ENCODE measurements at places on chromosomes 11 and 22.

DNA sequence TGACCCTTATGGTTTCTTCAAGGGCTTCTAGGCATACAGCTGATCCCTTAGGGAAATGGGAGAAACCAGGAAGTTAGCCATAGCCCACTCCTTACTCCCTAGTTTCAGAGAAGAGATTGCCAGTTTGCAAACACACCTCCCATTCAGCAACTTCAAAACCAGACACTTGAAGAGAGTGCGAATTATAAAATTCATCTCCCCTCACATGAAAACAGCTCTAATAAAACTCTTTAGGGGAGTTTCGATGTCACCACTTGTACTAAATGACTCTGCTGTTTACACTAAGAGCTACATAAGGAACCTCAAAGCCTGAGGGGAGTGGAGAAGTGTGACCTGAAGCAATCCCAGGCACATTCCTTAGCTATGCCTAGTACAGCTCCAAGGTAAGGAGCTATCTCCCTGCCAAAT lies 8.3 kb downstream of the LGR4 start:
- peak; percentile 70 for DNase-seq

DNA sequence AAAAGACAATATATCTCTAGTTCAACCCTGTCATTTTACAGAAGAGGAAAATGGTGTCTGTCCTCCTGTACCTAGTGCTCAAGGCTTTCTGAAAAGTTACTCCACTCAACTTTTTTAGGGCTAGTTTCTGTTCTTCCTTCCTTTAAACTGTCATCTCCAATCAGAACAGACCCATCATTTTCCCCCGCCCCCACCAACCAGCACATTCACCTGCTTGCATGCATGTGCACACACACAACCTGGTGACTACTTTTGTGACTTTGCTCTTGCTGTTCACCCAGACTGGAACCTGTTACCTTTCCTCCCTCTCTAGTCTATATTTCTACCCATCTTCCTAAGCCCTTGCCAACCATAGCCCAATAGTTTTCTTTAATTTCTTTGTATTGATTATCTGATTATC lies 5.6 kb downstream of the FBXO7 start:
- DNase-seq: no peak

GRCh38 chr11:32003335-32003734 lies 87.5 kb upstream of the RCN1 start:
- DNase-seq: no peak

DNA sequence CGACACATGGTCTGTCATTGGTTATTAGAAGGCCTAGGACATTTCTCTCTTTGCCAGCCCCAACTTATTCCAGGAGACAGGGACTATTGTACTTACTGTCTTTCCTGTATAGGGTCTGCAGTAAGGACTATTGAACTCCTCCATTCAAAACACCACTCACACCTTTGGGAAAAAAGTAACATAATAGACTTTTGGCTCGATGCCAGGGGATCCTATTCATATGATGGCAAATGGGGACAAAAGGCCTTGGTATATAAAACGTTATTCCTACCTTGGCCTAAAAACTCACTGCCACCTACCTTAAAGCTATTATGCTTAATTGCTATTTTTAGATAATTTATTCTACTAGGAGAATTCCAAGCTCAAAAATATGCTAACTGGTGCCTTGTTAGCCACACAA lies 6.3 kb upstream of the NDUFC2 start:
- no peak for DNase-seq

DNA sequence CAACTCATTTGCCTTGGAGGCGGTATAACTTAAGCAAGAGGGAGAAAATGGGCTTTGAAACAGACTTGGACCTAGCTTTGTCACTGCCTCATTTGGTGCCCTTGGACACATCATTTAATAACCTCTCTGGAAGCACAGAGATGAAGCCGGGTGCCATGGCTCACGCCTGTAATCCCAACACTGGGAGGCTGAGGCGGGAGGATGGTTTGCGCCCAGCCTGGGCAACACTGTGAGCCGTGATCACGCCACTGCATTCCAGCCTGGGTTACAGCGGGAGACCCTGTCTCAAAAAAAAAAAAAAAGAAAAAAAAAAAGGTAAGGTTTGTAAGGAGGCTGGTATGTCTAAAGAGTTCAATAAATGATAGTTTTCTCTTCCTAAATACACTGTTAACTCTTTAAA lies 806 bp downstream of the COA4 start:
- no peak for DNase-seq

DNA sequence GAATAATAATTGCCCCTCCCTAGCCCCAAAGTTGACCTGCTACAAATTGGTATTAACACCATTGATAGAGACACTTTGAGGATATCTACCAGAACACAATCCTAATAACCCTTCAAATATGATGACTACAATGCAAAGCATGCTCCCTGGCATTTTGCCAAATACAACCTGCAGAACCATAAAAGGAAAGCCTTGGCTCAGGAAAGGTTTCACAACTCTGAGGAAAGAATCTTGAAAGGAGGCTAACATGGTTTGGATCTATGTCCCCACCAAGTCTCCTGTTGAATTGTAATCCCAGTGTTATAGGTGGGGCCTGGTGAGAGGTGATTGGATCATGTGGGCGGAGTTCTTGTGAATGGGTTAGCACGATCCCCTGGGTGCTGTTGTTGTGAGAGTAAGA lies 140.4 kb upstream of the ARHGAP42 start:
- no peak for DNase-seq

DNA sequence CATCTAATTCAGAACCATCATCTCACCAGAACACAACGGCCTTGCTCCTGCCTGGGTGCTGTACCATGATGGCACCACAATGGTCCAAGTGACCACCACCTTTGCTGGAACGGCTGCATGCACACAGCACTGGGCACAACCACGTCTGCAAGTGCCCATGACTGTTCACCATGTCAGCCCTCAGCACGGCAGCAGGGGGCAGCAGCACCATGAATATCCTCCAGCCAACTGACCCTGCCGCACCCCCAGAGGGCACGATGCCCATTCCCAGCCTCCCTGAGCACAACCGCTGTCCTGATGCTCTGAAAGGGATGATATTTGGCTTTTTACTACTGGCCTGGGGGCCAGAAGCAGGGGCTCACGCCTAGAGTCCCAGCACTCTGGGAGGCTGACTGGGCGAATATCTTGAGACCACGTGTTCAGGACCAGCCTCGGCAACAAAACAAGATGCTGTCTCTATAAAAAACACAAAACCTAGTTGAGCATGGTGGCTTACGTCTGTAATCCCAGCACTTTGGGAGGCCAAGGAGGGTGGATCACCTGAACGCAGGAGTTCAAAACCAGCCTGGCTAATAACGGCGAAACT lies 25.7 kb downstream of the DRD4 start:
- peak; percentile 83 for DNase-seq

- peak; percentile 94 for DNase-seq
Measured at GRCh38 chr22:37745548-37746365, 48.9 kb downstream of the TRIOBP start.

GRCh38 chr11:85269109-85269508 lies 358.0 kb downstream of the DLG2 start:
- DNase-seq: no peak

DNA sequence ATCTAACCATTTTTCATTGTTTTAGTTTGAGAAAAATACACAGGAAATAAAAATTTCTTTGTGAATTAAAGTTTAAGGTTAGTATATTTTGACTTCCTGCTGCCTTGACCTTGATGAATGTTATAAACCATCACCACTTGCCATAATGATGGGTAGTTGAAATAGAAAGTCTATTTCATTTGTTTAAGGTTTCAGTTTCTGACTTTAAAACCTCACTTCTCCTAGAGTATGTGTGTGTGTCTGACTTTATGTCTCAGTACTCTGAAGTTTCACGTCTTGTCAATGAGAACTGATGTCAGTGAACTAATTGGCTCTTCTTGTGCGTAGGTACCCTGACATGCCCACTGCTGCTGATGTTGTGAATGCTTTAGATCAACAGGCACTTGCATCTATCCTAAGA lies 188.2 kb downstream of the METTL15 start:
- DNase-seq: no peak

- no peak for DNase-seq
Measured at GRCh38 chr11:22749536-22749935, 80.1 kb downstream of the SVIP start.

DNA sequence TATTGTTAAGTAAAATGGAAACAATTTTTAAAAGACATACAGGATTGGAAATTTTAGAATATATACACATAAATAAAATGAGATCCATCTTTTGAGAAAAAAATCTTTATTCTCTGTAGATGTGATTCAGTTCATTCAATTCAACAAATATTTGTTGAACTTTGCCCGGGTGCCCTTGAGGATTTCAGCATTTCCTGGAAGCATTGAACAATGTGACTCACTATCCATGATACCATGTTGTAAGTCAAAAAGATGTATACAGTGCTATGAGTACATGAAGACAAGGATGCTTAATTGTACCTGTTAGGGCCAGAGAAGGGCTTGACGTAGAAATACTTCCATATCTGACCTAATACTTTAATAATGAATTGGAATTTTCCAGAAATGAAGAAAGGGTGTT lies 353.7 kb downstream of the METTL15 start:
- DNase-seq: no peak

- no peak for DNase-seq
Measured at GRCh38 chr11:18312012-18312411, 9.9 kb downstream of the HPS5 start.

DNA sequence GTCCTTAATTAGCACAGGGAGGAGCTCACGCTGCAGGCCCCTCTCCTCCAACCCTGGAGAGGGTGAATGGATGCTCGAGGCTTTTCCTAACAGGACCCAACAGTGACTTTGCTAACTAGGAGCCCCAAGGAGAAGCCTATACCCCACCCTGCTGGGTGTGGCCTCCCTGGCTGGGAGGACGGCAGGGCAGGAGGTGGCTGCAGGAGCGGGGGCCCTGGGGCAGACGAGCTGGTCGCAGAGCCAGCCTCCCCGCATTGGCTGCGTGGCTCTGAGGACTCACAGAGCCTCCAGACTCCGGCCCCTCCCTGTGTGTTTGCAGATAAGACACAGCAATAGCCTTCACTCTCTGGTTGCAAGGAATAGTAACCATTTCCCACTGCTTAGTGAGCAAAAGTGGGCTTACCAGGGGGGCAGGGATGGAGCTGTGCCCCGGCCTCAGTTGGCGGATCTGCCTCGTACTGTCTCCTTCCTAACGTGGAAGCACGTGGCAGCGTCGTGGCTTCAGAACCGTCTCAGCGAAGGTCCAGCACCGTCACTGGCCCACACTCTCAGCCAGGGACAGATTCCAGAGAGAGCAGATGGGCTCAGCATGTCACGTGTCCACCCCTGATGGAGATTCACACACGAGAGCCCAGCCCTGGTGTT lies 1087.5 kb downstream of the BRD1 start:
- DNase-seq: no peak

DNA sequence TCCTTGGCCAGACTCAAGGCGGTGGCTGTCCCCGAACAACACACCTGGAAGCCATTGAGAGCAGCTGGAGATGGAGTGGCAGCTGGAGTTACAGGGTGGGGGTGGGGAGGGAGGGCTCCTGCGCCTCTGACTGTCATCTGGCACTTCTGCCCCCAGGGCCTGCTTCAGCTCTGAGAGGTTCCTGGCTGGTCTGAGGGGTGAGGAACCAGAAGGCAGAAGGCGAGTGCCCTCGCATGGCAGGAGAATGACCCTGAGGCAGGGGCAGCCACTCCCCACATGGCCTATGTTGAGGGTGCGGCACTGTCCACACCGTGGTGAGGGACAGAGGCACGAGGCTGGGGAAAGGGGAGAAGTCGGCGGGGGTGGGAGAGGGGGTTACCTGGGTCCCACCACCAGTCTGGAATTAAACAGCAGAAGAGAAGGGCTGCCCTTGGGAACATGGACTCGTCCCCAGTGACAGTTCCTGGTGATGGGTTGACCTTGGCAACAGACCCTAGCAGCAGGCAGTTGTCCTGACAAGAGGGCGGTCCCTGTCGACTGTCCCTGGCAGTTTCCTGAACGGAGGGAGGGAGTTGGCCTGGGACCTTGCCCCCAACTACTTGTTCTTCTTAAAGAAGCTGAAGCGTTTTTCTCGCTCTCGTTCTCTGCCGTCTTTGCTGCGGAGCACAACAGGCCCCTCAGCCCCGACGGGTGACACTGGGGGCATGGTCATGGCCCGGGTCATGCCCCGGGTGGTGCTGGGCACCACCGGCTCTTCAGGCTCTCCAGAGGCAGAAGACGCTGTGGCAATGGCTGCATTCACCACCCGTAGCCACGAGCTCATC lies 7.8 kb upstream of the RBM4B start:
- DNase-seq: no peak

- no peak for DNase-seq
Measured at GRCh38 chr11:61054927-61055562, 47.2 kb upstream of the CD5 start.

DNA sequence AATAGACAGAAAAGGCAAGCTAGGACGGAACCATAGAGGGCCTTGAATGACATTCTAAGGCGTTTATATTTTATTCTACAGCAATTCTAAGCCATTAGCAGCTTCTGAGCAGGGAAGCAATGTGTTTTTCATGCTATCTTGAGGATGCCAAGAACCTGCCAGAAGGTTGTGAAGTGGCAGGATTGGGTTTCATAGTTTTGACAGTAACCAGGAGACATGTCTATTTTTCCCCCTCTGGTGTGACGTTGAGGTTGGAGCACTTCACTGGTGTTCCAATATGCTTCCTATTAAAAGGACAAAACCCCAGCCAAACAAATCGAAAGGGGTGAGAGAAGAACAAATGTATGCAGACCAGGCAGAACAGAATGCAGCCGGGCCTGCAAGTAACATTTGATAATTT lies 148.2 kb downstream of the SPATA19 start:
- DNase-seq: no peak

GRCh38 chr11:113477321-113477720 lies 2.1 kb upstream of the DRD2 start:
- no peak for DNase-seq

GRCh38 chr11:40140560-40140959 lies 1318.9 kb downstream of the LRRC4C start:
- DNase-seq: no peak

DNA sequence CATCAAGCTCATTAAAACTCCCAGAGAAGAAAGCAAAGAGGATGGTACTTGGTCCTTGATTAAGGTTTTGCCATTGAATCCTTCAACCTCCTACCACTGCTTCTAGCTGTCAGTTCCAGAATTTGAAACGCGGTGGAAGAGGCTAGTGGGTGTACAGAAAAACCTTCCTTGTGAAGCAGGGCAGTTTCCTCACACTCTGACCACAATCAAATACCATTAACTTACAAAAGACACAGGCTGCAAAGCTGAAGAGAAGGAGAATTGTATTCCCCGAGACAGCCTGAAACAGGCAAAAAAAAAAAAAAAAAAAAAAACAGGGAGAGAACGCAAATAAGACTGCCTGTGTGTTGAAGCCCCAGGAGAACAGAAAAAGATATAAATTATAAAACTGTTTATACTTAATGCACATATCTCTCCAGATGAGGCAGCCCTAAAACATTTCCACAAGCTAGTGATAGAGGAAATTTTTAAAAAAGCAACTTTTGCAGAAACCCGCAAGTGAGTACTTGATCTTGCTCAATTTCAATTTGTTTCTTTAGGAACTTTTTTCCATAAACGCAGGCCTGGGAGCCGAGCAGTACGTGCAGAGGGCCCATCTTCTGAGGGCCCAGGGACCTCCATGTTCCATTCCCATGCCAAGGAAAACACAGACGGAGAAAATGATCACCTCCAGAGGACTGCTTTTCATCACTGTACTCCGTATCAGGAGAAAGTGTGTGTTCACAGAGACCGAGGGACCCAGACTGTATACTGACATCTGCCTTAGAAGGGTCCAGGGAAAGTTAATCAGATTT lies 218.7 kb upstream of the BLID start:
- no peak for DNase-seq
